Cortex of kidney (tissue), 1 donor: ENCODE measurements at places on chromosomes 12 and 14.

DNA sequence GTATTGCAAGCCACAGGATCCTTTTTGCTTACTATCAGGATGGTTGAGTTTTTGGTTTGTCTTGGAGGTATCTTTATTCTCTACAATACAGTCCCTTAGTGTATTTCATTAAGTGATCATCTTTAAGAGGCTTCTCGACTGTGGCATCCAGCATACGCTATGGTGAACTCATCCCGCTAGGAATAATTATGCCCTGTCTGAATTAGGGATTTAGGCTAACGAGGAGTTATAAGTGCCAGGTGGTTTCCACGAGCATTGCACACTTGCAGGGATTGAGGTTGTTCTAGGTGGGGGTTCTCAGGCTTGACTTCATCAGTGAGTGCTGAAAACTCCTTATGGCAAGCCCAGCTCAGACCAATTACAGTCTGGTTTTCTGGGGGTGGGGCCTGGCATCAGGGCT is 37.2 kb upstream of the RBM19 start:
- DNase-seq: no peak

DNA sequence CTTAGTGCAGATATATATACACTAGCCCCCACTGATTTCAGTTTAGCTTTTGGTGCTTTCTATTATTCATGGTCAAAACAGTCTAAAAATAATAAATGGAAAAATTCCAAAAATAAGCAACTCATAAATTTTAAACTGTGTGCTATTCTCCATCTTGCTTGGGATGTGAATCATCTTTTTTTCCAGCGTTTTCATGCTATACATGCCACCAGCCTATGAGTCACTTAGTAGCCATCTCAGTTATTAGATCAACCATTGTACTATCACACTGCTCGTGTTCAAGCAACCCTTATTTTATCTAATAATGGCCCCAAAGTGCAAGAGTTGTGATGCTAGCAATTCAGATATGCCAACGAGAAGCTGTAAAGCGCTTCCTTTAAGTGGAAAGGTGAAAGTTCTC is 73.9 kb upstream of the KRR1 start:
- DNase-seq: no peak

- DNase-seq: no peak
These were observed 128.6 kb upstream of the FLRT2 start for GRCh38 chr14:85401384-85401783.

DNA sequence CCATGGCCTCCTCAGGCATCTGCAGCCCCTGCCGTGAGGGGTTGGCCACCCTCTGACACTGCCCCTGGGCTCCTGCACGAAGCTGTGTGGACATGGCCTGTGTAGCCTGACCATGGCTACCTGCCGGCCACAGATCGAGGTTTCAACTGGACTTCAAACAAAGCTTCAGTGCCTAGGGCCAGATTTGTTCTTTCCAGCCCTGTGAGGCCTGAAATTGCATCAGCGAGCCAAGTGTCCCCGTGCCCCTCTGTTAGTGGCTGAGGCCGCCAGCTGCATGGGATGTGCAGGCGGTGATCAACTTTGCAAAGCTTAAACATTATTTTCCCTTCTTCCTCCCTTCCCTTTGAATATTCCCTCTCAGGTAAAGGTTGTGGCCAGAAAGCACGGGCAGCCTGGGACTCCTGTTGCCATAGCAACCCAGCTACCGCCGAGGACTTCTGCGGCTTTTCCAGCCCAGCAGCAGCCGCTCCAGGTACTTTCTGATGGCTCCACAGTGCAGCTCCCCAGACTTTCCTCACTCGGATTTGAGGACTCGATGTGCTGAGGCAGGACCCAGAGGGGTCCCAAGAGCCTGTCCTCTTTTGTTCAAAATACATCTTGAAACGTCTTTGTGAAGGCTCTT is 35.8 kb downstream of the DDX51 start:
- no peak for DNase-seq

DNA sequence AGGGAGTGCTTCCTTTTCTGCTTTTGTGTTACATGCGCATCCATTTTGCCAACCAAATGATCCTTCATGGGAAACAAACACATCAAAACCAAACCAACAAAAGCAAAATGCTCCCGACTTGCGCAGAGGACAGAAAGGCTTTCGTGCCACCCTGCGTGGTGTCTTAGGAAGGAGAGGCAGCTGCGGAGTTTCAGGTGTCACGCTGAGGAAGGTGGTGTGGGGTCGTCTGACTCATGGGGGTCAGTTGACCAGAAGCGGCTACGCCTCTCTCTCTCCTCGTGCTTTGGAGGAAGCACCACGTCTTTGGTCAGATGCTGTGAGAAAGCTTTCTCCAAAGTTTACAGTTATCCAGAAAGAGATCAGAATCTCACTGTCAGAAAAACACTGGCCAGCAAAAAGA is 7.9 kb downstream of the EMP1 start:
- DNase-seq: no peak

DNA sequence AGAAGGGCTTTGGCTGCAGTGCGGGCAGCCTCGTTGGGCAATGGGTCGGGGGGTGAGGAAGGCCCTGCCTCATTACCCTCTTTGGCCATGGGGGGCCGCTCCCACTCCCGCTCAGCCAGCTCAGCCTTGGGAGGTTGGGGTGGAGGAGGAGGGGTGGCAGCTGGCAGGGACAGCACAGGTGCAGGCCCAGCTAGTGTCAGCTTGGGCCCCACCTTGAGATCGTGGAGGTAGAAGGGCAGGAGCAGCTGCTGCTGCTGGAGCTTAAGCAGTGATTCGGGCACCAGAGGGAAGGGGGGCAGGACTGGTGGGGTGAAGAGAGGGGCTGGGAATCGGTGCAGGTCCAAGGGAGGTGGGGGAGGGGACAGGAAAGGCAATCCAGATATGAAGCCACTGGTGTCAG is 26.0 kb downstream of the ZFHX2 start:
- DNase-seq: no peak

DNA sequence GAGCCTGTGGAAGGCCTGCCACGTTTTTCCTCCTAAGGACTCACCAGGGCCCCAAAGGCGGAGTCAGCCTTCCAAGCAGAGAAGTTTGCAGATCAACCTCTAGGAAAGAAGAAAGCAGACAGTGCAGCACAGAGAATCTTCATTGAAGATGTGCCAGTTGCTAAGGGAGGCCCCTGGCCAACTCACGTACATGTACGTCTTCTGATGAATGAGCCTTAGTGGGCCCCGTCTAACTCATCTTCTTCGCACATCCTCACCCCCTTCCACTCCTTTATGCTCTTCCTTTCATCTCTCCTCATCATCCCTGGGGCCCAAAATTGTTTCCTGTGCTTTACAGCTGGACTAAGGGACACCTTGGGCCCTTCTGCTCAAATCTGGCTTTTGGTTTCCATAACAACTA is 703.0 kb upstream of the TBX3 start:
- DNase-seq: no peak

DNA sequence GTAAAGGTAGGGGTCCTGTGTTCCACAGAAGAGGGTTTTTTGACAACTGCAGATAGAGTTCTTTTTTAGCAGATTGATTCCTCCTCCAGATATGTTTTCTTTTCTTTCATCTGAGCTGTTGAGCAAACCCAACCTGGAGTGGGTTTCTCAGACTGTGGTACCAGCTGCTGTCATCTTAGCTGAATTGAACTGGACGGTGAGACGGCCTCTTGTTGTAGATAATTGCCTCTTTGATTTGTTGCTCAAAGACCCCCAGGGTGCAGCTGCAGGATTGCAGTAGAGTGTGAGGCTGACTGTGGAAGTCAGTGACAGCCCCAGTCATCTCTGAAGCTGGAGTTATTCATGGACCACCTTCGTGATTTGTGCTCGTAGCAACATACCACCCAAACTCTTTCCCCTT is 317.7 kb downstream of the AACS start:
- no peak for DNase-seq

GRCh38 chr14:99686557-99687283 is 2.6 kb downstream of the CYP46A1 start:
- DNase-seq: no peak

DNA sequence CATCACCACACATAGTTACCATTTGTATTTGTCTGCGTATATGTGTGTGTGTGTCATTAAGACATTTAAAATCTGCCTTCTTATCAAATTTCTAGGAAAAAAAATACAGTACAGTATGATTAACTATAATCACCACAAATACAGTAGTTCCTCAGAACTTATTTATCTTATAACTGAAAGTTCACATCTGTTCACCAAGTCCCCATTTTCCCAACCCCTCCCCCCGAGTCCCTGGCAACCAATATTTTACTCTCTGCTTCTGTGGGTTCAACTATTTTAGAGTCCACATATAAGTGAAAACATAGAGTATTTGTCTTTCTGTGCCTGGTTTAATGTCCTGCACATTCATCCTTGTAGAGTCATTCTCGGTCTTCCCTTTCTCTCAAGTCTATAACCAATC is 12.3 kb downstream of the CAPS2 start:
- DNase-seq: no peak

DNA sequence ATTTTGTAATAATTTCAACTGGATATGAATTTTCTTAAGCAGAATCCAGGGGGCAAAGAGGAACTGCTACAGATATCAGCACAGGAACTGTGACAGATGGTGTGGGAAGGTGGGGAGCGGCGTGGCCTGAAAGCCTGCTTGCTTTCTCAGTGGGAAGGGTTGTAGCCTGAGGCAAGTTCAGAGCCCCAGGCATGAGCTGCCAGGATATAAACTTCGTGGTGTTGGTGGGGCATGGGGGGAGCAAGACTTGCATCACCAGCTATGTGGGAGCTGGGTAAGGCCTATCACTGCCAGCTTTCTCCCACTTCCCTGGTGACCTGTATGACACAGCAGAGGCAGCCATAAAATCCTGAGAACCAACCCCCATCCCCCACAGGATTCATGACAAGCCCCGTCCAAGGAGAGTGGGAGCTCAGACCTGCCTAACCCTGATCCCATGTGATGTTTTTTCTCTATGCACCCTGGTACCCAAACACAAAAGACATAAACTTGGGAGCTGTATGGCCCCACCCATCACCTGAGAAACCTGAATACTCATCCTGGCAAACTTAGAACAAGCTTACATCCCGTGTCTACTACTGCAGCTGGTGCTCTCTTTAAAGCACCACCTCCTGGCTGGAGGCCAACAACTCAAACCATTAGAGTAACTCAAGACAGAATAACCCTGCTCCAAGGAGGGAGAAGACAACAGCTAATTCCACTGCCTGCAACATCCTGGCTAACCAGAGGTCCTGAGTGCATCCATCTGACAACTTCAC is 16.5 kb downstream of the CLEC1A start:
- DNase-seq: no peak

DNA sequence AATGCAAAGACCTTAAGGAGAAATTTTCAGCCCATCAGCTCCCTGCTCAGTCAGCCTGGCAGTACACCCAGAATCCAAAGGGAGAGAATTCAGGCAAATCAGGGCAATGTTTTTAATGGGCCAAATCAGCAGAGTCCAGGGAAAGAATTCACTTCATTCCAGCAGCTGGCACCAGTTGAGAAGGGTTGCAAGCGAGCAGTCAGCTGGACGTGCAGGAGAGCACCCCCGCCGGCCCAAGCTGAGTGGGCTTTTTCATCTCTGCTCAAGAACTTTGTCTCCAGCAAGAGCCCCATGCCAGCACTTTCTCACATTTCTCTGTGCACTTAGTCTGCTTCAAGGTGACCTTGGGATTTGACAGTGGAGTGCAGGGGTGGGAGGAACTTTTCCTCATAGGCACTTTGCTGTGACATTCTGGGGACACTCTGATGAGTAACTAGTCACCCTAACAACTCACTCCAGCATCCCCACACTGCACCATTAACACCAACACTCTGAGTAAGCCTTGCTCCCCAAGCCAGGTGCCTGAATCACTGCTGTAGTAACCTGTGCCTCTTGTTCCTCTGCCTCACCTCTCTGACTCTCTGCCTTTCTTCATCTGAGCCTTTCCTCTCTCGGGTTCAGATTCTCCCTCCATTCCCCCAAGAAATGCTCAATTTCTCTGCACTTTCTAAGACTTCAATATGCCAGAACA is 2.2 kb downstream of the ENDOU start:
- no peak for DNase-seq

GRCh38 chr14:68692916-68693771 is 99.7 kb downstream of the ZFP36L1 start:
- no peak for DNase-seq

DNA sequence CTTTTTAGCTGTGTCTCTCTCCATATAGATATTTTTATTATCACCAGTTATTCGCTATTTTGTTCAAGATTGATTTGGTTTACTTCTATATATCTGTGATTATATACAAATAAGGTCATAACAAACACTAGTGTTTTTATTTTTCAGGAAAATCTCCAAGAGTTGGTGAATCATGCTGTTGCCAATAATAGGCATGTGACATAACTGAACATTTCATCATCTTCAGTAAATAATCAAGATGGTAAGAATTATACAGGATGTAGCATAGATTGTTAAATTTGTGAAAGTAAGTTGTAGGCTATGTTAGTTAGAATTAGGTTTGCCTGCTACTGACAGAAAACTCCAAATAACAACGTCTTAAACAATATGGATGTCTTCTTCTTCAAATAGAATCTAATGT is 240.9 kb upstream of the PDE3A start:
- DNase-seq: no peak

DNA sequence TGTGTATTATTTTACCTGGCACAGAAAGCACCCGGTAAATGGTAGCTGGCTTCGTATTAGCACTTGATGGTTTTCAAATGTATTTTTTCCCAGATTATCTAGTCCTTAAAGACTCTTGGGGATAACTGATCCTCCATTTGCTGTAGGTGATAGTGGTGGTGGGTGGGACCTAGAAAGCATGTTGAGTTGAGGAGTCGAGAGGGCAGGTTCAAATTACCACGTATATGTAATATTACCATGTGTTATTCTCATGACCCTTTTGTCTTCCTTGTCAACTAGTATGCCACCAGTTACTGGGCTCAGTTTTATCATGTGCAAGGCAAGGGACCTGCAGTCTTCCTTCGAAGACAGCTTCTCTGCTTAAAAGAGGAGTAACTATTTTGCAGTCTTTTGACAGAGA is 1.8 kb downstream of the GLRX5 start:
- no peak for DNase-seq

DNA sequence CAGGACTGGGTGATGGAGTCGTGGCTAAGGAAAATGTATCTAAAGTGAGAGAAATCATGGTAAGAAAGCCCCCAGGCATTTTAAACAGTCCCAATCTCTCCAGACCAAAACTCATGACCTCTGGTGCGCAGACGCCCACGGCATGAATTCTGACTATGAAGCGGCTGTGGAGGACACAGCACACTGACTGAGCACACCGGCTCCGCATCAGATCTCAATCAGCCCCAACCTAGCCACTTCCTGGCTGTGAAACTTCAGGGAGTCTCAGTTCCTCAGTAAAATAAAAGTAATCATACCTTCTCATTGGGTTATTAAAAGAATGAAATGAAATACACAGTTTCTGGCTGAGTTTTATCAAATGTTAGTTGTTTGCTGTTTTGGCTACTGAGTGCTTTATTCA is 38.7 kb downstream of the SETD3 start:
- no peak for DNase-seq

- no peak for DNase-seq
These were observed 192.6 kb upstream of the BCL2L14 start for GRCh38 chr12:11877869-11878780.

DNA sequence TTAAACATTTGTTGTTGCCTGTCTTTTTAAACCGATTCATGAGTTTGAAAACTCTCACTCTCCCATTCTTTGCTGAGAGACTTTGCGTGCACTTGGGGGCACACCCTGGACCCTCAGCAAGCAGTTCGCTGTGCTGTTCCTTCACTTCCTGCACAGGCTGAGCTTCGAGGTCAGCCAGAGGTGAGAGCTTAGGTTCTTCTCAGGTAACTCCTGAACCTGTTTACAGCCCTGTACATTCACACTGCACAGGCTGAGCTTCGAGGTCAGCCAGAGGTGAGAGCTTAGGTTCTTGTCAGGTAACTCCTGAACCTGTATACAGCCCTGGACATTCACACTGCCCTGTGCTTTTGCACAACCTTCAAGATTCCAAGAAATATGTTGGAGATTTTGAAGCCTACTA is 9.8 kb upstream of the CLECL1 start:
- DNase-seq: no peak

GRCh38 chr12:25500651-25501050 is 52.4 kb downstream of the LMNTD1 start:
- DNase-seq: no peak
